IMR-90 (cell line): ENCODE measurements at places on chromosomes 3 and 15. TPM values are rescaled to one million over a fixed set of nuclear protein-coding genes. Genes with fewer than 3 reads are reported as not detected.

- no peak for DNase-seq
Observed at GRCh38 chr15:63586790-63587189, 10.4 kb upstream of the FBXL22 start.

DNA sequence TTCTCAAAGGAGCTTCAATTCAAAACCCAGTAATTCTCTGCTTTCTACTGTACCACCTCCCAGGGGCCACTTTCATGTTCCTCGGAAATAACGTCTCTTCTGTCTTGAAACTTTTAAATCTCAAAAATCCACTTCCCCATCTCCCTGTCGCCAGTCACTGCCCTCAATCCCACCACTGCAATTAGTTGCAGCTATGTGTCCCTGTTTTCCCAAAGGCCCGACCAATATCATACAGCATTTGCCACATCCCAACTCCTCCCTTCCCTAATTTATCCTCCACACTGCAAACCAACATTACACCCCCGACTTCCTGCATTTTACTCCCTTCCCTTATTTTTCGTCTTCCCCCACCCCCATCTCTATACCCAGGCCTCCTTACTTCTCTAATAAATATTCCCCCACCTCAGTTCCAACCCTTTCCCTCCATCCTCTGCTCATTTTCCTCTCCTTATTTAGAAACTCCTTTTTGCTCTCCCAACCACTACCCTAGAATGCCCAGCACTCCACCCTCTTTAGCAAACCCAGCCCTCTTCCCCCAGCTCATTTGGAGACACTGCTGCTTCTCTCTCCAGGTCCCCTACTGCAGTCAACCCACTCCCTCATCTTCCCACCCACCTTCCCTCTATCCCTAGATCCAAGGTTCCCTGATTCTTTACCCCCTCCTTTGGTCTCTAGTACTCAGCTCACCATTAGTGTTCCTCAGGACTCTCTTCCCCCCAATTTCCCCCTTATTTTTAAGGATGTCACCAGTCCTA, 1.1 kb downstream of the NPTN start:
- peak; percentile 59 for DNase-seq

C2CD4A gene
- not detected in 2 replicates for total RNA-seq

PRSS50 gene
- total RNA-seq: not detected in 2 replicates

GRCh38 chr15:33115191-33115861, 79.2 kb downstream of the FMN1 start:
- DNase-seq: peak; percentile 67
